ENCODE measurements at places on chromosomes 7 and 10.
A peak's percentile ranks its signal among the peaks of the same experiment; 100 is the strongest.

DNA sequence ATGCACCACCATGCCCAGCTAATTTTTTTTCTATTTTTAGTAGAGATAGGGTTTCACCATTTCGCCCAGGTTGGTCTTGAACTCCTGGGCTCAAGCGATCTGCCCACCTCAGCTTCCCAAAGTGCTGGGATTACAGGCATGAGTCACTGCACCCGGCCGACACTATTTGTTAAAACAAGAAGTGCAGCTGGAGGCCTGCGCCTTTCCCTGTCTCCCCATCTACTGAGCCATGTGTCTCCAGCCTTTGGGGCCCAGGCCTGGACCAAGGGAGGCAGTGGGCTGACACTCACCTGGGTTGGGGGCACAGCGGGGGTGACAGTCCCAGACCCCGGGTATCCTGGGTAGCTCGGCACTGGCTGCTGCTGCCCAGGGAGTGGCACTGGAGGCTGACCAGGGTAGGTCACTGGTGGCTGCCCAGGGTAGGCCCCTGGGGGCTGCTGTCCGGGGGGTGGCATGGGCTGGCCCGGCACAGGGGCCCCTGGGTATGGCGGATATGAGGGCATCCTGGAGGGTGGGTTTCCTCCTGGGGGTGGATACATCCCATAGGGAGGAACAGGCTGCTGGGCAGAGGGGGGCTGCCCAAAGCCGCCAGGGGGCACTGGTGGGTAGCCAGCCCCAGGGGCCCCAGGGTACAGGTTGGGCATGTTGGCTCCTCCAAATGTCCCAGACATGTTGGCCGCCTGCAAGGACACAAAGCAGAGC lies 36.3 kb downstream of the PLAC9 start:
- no peak for DNase-seq

GRCh38 chr10:4038000-4038399 lies 253.0 kb upstream of the KLF6 start:
- DNase-seq = no peak

GRCh38 chr7:39415091-39415787 lies 151.0 kb upstream of the YAE1 start:
- DNase-seq = no peak

GRCh38 chr10:62761115-62761514 lies 43.4 kb upstream of the ADO start:
- DNase-seq = no peak

DNA sequence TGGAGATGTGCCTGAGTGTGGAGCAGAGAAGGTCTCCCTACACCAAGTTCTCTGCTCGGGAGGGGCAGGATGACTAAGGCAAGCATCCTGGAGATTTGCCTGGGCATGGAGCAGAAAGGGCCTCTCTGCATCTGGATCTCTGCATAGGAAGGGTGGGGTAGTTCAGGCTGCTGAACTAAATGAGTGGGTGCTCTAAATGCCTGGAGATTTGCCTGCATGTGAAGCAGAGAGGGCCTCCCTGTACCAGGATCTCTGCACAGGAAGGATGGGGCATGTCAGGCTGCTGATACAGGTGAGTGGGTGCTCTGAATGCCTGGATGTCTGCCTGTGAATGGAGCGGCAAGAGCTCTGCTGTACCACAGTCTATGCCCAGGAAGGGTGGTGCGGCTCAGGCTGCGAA lies 680.7 kb downstream of the SUGCT start:
- no peak for DNase-seq

DNA sequence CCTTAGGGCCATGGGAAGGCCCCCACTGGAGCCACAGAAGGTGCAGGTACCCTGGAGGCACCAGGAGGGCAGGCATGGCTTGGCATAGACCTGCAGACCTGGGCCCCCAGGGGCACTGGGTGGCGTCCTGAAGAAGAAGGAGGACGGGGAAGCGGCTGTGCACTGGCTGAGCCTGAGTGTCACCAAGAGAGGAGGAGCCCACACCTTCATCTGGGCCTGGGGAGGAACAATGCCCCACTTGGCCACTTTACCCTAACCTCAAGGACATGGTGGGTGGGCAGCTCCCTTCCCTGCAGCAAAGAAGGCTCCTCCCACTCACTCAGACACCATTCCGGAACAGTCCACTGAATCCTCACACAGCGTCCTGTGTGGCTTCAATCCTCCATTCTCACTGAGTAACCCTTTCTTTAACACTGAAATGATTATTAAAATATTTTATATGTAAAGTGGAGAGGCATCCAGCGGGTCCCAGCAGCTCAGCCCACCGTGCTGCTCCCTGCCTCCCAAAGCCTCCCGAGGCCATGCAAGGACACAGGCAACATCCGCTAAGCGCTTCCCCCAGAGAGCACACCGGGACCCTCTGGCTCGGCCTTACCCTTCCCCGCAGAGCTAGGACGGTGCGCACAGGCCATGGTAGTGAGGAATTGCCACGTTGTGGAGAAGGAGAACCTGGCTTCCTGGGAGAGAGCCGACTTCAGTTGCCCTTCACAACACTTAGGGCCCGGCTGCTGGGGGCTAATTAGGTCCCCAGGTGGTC lies 516.7 kb upstream of the MGMT start:
- DNase-seq = no peak

- DNase-seq = no peak
Measured at GRCh38 chr10:119502209-119502608, 40.3 kb downstream of the RGS10 start.

DNA sequence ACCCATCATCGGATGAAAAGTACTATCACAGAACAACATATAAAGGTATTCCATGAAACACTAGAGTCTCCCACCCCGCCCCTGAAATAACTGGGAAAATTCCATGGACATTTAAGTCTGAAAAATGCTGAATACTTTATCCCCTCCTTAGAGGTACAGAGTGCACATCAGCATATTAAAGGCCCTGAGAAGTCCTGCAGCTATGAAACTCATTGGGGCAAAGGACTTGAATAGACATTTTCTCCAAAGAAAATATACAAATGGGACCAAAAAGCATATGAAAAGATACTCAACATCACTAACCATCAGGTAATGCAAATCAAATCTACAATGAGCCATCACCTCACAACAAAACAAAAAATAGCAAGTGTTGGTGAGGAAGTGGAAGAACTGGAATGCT lies 18.9 kb downstream of the XPNPEP1 start:
- DNase-seq = no peak

DNA sequence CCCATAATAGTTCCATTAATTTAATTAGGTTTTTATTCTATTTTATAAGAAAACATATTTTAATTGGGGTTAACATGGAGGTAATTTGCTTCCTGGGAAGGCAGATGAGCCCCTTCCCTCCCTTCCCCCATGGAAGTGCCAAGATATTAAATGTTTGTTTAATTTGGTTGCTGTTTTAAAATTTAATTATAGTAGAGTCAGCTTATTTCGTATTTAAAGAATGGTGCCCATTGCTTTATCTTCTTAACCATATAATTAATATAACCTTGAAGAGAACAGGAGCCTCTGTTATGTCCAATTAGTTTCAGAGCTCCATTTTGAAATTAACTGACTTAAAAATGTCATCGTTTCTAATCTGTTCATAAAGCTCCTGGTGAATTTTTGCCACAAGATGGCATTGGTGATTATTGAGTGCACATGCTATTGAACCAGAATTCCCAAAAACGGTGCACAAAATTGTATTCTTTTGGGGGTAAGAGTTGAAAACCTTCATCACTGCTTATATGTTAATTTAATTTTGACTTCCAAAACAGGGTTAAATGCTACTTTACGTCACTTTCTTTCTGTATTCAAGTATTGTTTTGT lies 26.0 kb downstream of the KLHDC10 start:
- DNase-seq = no peak

GRCh38 chr7:123637203-123637602 lies 18.5 kb upstream of the LMOD2 start:
- DNase-seq = no peak

GRCh38 chr10:62514079-62514693 lies 140.0 kb downstream of the ZNF365 start:
- DNase-seq = no peak

DNA sequence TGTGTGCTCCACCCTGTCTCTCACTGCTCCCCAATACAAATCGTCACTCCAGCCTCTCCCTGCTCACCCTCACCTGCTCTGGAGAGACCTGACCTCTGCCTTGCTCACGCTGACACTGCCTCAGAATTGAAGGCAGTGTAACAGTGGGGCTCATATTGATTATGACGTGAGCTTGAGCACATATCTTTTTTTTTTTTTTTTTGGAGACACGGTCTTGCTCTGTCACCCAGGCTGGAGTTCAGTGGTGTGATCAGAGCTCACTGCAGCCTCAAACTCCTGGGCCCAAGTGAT lies 84.7 kb downstream of the TBXAS1 start:
- DNase-seq = no peak

DNA sequence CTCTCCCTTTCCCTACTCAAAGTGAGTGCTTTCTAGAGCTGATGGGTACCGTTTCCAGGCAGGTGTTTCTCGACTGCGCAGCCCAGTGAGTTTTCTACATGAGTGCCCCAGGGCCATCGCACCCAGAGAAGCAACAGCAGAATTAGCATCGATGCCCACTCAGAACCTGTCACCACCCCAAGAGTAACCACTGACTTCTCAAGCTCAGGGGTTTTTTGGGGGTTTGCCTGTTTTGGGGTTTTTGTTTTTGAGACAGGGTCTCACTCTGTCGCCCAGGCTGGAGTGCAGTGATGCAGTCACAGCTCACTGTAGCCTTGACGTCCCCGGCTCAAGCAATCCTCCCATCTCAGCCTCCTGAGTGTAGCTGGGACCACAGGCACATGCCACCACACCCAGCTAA lies 25.7 kb downstream of the SNX8 start:
- DNase-seq = no peak

DNA sequence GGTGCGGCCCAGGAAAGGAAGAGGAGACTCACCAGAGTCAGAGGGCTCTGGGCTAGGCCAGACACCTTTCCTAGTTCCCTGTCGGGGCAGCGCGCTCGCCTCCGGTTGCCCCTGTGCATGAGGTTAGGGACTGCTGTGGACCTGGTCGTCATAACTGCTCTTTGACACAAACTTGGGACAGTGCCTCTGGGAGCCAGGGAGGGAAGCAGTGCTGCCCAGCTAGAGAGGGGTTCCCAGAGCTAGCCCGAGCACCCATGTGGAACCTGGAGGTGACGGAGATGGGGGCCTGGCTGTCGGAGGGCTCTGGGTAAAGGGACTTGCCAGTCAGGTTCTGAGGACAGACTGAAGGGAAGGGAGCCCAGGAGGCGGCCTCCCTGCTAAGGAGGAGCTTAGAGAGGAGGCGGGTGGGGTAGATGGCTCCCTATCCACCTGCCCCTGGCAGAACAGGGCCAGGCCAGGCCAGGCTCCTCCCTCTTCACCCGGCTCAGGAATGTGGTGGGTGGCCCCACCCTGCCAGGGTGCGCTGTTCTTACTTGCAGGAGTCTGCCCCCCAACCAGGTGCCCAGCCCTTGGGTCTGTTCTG lies 29.7 kb downstream of the AGAP3 start:
- DNase-seq = no peak

GRCh38 chr10:31001740-31002139 lies 29.9 kb downstream of the ZNF438 start:
- no peak for DNase-seq

DNA sequence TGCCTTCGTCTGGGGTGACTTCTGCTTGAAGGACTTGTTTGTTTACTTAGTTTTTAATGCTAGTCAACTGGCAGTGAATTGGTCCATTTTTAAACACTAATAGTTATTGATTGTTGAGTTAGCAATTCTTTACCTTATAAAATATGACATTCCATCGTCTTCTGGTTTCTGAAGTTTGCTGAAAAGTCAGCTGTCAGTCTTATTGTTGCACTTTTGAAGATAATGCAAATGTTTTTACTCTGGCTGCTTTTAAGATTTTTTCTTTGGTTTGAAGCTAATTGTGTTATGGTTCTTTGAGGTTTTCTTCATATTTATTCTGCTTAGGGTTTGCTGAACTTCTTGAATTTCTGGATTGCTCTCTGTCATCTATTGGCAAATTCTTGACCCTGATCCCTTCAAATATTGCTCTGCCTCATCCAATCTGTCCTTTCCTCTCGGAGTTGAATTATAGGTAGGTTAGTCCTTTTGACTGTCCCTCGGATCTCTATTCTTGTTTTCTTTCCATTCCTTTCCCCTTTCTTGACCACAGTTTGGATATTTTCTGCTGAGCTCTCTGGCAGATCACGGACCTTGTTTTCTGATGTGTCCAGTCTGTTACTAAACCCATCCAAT lies 24.2 kb downstream of the MGMT start:
- DNase-seq = no peak

- DNase-seq = no peak
Measured at GRCh38 chr10:15642095-15642494, 77.6 kb downstream of the ITGA8 start.

DNA sequence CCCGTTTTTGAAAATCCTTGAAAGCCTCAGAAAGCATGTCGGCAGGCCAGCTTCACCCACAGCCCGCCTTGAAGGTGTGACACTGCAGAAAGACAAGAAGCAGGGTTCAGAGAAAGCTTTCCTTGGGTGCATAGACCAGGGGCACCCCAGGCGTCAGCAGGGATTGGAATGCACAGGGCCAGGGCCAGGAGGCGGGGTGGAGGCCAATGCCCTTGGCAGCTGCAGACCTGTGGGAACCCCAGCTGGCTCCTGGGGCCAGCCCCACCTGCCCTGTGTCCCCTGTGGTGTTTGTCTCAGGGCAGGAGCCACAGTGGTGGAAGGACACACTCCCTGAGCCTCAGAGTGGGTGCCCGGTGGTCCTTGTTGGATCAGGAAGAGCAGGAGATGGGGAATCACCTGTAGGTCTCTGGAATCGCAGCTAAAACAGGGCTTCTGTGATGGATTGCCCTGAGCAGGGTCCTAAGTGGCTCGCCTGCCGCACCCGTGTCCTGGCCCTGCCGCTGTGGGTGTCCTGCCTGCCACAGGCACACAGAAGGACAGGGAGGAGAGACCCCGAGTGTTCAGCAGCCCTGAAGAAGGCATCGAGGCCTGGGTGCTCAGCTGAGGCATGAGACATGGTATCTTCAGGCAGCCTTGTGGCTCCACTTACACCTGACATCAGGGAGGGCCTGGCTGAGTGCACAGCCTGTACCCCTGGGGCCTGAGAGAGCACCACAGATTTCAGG lies 32.5 kb downstream of the ANXA8 start:
- no peak for DNase-seq

GRCh38 chr10:97179731-97180362 lies 5.9 kb downstream of the SLIT1 start:
- peak; percentile 51 for DNase-seq

DNA sequence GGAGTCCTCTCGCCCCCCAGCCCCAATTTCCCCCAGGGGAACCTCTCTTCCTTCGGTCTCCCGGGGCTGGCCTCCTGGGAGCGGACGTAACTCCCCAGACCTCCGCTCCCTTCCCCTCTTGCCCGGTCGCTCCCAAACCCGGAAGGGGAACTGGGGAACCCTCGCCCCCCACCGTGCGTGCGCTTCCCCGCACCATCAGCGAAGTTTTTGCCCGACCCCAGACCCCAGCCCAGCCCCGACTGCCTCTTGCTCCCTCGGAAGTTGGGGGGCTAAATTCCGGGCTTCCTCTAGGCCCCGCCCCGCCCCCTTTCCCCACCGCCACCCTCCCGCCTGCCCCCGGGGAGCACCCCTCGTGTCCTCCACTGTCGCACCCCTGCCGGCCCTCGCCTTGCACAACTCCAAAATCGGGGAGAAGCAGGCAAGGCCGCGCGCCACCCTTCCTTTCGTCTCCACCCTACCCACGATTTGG lies 436 bp downstream of the GNB2 start:
- DNase-seq = peak; percentile 30

- DNase-seq = peak; percentile 80
Measured at GRCh38 chr10:12333380-12334185, 15.8 kb upstream of the CAMK1D start.

- no peak for DNase-seq
Measured at GRCh38 chr7:39490296-39490695, 75.9 kb upstream of the YAE1 start.

Data from NCI-H345 (cell line).